ENCODE measurements at places on chromosomes 6 and 20.

DNA sequence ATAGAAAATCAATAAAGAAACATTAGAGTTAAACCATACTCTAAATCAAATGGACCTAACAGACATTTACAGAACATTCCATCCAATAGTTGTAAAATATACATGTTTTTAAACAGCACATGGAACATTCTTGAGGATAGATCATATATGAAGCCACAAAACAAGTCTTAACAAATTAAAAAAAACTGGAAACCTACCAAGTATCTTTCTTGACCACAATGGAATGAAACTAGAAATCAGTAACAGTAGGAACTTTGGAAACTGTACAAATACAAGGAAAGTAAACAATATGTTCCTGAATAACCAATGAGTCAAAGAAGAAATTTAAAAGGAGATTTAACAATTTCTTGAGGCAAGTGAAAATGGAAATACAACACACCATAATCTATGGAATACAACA is 91.2 kb upstream of the GLP1R start:
- no peak for DNase-seq

GRCh38 chr6:145733810-145734209 is 1.5 kb downstream of the EPM2A start:
- no peak for DNase-seq

- no peak for DNase-seq
Measured at GRCh38 chr20:47936612-47937011, 151.3 kb upstream of the SULF2 start.

- DNase-seq, result peak; percentile 26
Measured at GRCh38 chr6:35445691-35446090, 6.4 kb upstream of the FANCE start.

- DNase-seq, result no peak
Measured at GRCh38 chr6:125759959-125760457, 10.6 kb downstream of the HEY2 start.

DNA sequence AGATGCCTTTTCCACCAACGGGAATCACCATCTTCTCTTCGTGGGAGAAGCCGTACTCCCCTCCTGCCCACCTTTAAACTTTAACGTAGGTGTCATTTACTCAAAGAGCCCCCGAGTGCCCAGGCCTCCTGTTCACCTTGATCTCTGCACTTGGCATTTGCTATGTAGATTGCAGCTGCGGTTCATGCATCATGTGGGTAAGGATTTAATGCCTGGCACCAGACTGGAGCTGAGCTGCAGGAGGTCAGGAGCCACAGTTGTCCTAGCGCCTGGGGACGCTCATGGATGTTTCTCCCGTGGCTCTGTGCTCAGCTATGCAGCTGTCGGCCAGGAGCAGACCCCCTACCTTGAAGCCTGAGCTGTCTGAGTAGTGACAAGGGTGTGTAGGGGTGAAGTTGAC is 133.7 kb downstream of the CDH4 start:
- DNase-seq, result no peak

DNA sequence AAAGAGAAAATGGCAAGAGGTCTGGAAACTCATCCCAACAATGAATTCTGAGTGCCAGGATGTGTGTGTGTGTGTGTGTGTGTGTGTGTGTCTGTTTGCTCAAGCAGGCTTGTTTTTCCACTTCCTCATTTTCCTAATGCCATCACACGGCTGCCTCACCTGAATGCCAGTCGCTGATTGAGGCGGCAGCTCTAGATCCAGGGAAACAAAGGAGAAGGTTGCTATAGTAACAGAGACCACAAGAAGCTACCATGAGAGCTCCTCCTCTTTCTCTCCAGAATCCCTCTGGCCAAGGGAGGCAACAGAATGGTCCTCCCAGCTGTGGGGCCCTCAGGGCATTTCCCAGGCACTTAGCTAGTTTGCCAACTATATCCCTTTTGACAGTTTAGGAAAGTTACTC is 241.1 kb upstream of the TSHZ2 start:
- no peak for DNase-seq

GRCh38 chr6:138234363-138234762 is 16.1 kb upstream of the PBOV1 start:
- no peak for DNase-seq

GRCh38 chr20:25865715-25866656 is 169.3 kb upstream of the ZNF337 start:
- peak; percentile 79 for DNase-seq

GRCh38 chr6:5469101-5469846 is 208.0 kb downstream of the FARS2 start:
- no peak for DNase-seq

GRCh38 chr20:38806855-38807655 is 1.6 kb downstream of the PPP1R16B start:
- DNase-seq, result no peak

GRCh38 chr6:168089186-168090063 is 10.4 kb upstream of the FRMD1 start:
- no peak for DNase-seq

DNA sequence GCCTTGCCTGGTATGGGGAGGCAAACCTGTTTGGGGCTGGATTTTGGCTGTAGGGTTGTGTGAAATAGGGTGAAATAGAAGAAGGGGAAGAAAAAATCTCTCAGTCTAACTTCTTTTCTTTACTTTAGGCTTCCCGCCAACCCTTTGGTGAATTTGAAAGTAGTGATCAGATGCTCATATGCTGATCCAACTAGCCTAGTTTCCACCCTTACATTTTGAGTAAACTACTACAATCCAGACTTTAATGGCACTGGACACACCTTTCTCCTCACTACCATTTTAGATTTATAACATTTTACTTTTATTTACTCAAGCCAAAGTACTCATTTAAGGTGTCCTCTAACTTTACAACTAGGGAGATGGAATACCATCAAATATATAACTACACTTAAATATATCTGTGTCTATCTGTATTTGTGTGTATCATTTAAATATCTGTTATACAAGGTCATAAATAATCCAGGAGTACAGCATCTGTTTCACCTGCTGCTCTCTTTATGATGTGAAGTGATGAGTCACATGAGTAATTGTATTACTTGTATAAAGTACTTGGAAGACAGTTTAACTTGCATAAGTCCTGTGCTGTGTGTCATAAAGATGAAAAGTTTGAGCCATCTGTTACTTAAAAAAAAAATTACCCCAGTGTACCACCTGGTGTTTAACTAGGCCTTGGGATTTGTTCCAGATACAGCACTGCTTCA is 172.1 kb downstream of the CDKAL1 start:
- peak; percentile 25 for DNase-seq

- no peak for DNase-seq
Measured at GRCh38 chr6:10690651-10691445, 3.6 kb downstream of the C6orf52 start.

DNA sequence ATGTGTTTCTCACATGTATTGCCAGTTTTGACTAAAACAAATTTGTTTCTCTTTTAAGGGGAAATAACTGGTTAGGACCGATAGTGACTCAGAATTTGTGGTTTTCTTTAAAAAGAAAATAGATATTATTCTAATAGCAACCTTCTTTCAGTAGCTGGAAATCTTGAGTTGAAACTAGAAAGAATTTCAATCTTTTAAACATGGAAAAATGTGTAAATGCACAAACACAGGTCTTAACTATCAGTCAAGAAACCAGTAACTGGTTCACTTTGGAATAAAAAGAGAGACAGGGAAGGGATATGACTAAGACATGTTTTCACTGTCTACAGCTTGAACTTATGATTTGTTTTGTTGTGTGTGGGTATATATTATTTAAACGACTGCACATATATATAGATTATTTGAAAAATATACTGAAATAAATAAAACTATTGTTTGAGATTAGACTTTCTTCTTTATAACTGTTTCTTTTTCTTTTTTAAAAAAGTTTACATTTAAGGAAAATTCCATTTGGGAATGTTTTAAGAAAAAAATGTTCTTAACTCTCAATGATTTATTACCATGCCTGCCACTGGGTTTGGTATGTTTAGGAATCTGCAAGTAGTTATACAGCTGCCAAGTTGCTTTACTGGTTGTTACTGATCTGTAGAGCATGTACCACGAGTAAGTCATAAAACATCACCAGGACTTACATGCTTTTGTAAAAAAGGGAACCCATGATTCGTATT is 753.3 kb upstream of the MARCKS start:
- peak; percentile 64 for DNase-seq

DNA sequence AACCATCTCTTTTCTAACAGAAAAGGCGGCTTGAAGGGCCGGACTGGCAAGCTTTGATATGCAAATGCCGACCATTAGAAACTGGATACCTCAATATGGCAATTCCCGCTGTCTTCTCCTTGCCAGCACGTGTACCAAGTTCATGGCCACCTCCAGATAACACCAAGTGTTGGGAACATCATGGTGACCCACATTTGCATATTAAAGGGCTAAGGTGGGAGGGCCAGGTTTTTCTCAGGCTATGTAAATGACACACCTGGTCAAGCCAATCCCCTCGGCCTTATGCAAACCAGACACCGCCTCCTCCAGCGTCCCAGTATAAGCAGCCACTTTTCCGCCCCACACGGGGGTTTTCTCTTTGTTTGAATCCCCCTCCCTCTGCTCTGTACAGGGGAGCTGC is 110.7 kb downstream of the DACT2 start:
- DNase-seq, result no peak

GRCh38 chr6:47477497-47478232 is at the start of gene CD2AP:
TSS of gene CD2AP (plus strand) at chr6:47477789. CDS start at chr6:47478245, 456 bp downstream.
- DNase-seq, result peak; percentile 76

GRCh38 chr6:3176562-3177355 is 19.4 kb upstream of the TUBB2A start:
- peak; percentile 93 for DNase-seq

DNA sequence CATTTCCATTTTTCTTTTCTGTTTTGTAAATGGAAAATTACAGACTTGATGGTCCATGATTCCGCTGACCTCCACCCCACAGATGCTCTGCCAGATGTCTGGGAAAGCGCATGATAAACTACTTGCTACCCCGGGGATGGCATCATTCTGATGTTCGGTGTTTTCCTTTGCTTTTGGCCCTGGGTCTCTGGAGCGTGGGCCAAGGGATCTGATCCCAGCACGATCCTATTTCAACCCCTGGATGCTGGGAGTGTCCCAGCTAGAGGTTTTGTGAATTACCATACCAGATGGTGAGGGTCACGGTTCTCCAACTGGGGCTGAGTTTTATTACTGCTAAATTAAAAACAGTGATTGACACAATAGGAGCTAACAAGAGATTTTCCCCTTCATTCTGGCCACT is 25.2 kb upstream of the MYLIP start:
- DNase-seq, result no peak

GRCh38 chr20:58986968-58987517 is 6.0 kb downstream of the NELFCD start:
- no peak for DNase-seq

GRCh38 chr6:110097443-110097842 is 82.0 kb downstream of the WASF1 start:
- no peak for DNase-seq

DNA sequence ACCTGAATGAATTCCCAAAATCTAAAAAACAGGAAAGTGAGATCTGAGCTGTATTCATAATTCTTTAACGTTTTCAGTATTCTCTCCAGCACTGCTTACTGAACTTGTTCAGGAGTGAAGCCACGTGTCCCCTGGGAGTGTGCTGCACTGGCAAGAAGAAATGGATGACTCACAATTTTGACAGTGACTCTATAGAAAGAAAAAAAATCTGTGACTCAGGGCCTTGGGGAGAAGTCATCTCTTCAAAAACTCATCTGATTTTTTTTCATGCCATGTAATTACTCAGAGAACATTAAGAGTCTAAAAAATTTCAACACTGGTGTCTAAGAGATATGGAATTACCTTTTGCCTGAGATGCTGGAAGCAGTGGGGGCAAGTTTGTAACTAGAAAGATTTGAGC is 39.7 kb downstream of the ANKEF1 start:
- DNase-seq, result peak; percentile 82

GRCh38 chr6:27553123-27553904 is 80.4 kb upstream of the ZNF184 start:
- DNase-seq, result peak; percentile 53

DNA sequence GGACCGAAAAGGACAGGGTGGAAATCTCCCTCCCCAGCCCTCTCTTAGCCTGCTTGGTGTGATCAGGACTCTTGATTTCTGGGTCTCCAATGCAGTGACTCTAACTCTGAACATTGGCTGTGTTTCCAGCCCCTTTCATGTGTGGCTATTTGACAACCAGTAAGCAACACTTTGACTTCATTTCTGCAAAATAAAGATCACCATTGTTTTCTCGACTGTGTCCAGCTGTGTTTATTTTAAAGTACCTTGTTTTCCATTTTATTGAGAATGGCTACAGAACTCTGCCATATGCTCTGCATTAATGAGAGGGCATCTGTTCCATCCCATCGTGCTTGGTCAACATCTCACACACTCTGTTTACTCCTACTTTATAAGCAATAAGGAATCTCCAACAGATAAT is 60.9 kb upstream of the TAGAP start:
- no peak for DNase-seq

- DNase-seq, result no peak
Measured at GRCh38 chr6:109117346-109118035, 22.2 kb downstream of the CEP57L1 start.

GRCh38 chr6:159151266-159151855 is 17.8 kb upstream of the FNDC1 start:
- DNase-seq, result peak; percentile 83

DNA sequence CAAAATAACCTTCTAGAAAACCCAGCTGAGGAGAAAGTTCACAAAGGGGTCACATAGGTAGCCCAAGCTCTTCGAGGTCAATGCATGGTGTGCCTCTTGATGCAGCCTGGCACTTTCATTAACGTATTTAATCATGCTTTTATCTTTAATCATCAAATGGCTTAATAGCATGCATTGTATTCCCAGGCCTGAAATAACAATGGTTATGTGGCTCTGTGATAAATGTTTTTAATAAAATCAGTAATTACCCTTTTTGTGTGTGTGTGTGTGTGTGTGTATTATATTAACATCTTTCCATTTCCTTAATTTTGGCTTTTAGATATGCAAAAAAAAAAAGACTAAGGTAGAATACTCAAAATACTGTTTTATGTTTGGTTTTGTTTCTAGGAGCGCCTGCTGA is 681.8 kb downstream of the PTPRT start:
- DNase-seq, result no peak

- peak; percentile 89 for DNase-seq
Measured at GRCh38 chr6:7108964-7109836, 1.4 kb downstream of the RREB1 start.

DNA sequence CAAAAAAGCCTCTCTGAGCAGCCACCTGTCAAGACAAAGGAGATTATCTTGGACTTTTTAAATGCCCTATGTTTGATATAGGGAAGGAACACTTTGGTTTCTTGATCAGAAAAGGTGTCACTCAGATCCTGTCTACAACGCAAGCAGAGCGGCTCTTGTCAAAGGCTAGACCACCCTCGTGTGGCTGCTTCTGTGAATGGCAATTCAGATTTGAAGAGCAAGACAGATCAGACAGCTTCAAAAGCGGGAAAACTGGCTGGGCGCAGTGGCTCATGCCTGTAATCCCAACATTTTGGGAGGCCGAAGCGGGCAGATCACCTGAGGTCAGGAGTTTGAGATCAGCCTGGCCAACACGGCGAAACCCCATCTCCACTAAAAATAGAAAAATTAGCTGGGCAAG is 10.1 kb upstream of the NXT1 start:
- peak; percentile 91 for DNase-seq

- DNase-seq, result no peak
Measured at GRCh38 chr6:79913369-79913768, 34.0 kb downstream of the ELOVL4 start.
